ENCODE measurements at places on chromosomes 1 and 21. TPM values are rescaled to one million over a fixed set of nuclear protein-coding genes. Genes with fewer than 3 reads are reported as not detected.

DNA sequence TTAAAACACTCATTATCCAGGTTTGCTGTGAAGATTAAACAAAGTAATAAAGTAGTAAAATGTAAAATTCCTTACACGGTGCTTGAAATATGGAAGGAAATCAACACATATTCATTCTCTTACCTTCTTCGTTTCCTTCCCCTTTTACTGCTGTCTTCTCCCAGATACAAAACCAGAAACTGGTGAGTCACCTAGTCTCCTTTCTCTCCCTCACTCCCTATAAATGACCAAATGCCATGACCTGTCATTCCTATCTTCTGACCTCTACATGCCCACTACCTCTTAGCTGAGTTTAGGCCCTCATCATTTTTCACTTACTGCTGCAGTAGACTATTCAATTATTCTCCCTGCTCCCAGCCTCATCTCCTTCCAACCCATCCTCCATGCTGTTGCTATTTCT lies 4.3 kb upstream of the NR1I3 start:
- no peak for DNase-seq

The FAM163A gene
- not detected for polyA plus RNA-seq

The RAB3GAP2 gene
- 21.3 TPM for polyA plus RNA-seq

DNA sequence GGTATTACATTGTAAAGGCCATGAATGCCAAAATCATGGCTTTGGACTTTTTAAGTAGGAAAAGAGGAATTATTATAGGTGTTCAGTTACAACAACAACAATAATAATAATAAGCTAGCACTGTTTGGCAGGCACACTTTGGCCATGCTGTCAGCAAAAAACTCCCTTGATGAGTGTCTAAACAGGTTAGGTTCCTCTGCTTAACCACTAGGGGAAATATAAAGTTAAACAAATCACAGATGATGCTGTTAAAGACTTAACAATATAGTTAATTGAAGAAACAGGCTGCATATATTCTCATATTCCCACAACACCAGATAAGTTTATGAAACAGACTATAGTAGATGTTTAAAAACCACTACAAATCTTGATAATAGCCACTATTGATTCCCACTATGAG lies 46.4 kb downstream of the RGS21 start:
- no peak for DNase-seq

Data from naive B cell (primary cell).